NCI-H1105 (cell line): ENCODE measurements at places on chromosomes 13 and 19.

DNA sequence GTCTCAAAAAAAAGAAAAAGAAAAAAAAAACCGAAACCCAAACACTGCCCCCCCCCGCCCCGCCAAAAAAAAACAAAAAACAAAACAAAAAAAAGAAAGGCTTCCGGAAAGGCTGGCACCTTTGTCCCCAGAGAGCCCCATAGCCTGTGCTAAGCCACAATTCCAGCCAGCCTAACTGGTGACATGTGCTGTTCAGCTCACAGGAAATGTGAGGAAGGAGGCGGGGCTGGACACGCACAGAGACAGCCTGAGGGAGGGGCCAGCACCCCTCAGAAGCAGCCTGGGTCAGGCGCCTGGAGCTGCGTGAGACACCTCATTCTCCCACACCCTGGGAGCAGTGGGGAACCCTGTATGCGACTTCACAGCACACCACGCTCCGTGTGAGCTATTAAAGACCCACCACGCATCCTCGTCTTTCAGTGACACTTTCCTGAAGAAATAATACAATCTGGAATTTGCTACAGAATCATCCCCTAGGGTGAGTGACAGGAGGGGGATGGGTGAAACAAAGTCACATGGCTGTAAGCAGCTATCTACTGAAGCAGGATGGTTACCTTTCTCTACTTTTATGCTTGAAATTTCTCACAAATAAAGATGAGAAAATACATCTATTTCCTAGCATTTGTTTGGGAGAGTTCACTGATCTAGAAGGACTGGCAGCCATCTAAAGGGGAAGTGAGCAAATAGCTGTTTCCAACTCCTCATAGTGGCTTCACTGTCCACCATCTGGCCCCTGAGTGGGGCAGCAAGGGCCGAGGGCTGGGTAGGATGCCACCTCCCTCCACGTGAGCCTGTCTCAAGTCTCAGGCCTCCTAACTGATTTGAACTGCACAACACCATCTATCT is 12.3 kb upstream of the SLC35E1 start:
- no peak for DNase-seq

DNA sequence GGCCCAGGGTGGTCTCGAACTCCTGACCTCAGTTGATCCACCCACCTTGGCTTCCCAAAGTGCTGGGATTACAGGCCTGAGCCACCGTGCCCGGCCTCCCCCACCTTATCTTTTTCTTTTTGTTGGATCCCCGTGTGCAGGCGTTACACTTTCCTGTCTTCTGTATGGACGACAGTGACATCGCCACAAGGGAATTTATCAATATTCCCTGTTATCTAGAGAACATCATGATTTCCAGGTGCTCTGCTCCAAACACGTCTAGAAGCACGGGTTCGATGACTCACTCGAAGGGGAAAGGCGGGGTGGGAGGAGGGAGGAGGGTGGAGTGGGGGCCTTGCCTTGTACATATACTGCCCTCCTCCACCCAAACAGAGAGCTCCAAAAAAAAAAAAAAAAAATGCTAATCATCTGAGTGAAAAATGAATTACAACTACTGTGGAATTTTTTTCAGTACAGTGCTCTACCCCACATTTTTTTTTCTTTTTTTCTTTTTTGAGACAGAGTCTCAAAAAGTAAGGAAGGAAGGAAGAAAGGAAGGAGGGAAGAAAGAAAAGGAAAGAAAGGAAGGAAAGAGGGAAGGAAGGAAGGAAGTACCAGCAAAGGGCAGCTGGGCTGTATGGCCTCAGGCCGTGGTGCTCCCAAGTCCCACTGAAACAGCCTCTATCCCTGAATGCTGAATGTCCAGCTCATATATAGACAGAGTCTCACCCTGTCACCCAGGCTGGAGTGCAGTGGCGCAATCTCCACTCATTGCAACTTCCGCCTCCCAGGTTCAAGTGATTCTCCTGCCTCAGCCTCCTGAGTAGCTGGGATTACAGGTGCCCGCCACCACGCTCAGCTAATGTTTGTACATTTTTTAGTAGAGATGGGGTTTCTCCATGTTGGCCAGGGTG is 36.8 kb downstream of the INSR start:
- no peak for DNase-seq

DNA sequence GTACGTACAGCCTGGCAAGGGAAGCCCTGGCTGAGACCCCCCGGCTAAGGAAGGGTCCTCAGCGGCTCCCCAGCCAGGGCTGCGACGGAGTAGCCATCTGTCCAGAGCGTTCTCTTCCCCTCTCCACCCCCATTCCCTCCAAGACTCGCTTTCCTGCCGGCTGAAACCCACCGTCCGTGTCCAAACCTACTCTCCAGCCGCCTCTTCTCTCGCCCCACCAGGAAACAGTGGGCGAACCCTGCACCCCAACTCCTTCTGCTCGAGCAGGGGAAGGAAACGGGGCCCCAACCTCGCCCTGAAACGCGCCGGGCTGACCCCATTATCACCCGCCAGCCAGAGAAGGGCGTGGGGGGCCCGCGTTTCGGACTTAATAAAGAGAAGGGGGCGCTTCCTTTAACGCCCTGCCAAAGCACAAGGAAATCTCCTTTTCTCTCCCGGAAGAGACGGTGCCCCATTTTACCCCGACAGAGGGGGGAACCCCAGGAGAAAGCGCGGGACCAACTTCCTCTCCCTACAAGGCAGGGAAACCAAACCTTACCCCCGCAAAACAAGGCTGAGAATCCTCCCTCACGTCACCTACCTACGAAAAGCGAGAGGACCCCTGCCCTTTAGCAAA is 2.5 kb downstream of the ZC3H4 start:
- DNase-seq = no peak

DNA sequence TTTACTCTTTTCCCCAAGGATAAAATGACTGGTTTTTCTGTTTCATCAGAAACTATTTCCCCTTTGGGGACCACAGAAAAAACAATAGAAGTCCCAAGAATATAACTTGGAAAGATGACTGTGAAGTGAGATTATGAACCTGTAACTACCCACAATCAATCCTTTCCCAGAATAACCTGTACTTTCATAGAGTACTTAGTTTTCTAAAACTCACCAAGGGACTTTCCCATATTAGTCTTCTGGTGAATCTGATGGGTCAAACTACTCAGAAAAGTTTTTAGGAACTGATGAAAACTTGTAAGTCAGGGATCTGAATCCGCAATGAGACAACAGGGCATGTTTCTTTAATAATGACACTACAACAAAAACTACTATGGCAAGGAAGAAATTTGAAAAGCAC is 62.6 kb downstream of the STK24 start:
- no peak for DNase-seq

DNA sequence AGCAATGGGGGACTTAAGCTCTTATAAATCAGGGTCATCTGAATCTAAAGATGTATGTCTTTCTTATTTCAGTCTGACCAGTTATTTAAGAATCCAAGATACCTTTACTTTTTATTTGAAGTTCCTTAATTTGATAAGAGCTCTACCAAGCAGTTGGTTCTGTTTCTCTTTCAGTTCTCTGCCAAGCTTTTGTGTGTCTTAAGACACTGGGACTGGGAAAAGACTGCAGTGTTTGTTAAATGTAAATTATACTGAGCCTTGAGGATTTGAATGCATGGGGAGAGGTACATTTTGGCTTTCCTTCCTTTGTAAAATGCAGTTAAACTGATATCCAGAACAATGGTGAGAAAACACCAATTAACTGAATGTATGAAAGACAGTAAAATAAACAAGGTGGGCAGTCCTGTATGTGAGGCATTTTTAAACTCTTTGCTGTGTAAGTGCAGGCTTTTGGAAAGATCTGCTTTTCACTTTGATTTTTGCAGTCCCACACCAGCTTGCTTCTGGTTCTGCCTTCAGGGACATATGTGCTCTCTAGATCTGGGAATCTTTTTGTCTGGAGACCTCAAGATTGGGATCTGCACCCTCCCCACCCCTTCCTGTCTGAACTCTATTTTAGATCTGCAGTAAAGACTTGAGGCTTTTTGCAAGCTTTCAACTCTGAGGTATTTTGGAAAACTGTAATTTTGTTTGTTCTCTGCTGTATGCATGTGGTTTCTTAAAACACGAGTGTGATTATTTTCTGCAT is 77.6 kb downstream of the LRCH1 start:
- no peak for DNase-seq
